ELR (cell line): ENCODE measurements at places on chromosomes 1 and 21.

DNA sequence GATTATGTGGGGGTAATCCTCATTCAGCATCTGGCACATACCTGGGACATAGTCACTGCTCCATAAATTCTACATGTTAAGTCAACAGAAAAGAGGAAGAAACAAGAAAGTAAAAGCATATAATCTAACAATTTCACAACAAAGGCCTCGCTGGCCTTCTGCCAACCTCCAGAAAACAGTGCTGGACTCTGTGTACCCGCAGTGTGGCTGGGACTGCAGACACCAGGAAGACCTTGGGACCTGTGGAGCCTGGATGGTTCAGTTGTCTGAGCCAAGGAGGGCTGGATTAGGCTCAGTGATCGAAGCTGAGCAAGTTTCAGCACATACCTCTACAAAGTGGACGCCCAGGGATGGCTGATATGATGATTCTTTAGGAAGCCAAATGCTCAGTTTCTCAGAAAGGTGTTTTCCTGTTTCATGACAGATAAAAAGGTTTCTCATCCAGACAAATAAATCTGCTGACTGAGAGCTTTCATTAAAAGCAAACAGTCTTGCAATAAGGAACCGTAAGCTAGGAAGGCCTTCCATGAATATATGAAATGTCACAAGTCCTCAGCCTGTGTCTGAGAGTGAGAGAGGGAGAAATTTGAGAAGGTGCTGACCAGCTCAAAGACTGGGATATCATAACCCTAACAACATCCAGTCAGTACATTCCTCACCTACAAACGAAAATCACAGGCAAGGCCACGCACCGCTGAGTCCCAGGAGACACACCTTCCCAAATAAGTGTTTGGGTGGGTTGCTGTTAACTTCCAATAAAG, 48.4 kb downstream of the CAPZB start:
- DNase-seq: peak; percentile 52

DNA sequence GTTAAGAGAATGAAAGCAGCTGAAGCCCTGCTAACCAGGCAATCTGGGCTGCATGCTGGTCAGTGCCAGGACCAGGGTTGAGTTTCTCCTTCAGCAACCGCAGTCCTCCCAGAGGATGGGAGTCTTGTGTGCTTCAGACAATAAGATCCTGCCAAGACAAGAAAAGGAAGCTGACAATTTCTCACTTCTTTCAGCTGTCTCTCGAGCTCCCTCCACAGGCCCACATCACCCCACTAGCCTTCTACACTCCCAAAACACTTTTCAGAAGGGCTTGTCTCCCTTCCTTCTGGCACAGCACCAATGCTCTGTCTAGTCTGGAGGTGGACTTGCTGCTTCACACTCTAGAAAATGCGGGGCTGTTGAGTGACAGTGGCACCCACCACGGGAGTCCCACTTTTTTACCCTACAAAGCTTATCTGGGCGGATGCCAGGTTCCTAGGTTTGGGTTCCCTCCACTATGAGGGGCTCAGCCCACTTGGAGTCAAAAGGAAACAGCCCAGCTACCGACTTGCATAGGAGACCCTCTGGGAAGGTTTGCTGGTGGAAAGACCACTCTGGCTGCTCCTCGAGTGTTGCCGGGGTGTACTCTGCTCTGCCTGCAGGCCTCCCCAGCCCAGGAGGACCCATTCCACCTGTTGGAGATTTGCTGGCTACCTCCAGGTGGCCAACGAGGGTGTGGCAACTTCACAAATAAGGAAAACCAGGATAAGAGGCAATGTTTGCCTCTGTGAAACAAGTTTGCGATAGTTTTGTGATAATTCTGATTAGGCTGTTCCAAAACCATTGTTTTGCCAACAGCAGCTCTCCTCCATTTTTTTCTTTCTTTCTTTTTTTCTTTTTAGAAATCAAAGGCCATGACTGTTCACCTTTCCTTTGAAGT, 68.9 kb downstream of the TENT5C start:
- DNase-seq: peak; percentile 36

DNA sequence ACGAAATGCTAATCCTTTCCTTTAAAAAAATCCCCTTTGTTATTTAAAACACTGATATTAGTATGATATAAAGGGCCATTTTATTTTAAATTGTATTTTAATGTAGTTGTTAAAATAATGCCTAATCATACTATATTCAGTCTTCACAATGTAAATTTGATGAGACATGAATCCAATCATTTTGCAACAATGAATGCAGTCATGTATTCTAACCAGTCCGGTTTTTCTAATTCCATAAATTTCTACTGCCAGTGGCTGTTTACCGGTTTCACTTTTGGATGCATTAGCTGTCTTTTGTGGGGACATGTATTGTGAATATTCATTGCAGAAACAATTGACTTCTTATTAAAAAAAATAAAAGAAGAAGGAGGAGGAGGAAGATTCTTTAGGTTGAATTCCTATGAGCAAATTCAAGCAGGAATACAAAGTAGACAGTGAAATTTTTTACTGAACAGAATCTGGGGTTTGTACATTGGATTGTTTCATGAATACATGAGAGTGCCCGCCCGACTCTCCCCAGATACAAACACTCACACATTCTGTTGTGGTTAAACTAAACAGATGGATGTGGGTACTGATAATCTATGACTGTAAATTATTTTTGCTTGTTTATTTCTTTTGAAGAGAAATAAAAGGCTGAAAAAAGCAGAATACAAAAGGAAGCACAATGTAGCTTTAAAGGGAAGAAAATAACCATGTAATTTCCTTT, 624.8 kb upstream of the PTBP2 start:
- no peak for DNase-seq

GRCh38 chr1:199510314-199510713, 517.2 kb upstream of the NR5A2 start:
- DNase-seq: no peak

- no peak for DNase-seq
These were observed 6.2 kb downstream of the DISP3 start for GRCh38 chr1:11485191-11485590.

- no peak for DNase-seq
These were observed 63.3 kb downstream of the PBX1 start for GRCh38 chr1:164622068-164622845.

DNA sequence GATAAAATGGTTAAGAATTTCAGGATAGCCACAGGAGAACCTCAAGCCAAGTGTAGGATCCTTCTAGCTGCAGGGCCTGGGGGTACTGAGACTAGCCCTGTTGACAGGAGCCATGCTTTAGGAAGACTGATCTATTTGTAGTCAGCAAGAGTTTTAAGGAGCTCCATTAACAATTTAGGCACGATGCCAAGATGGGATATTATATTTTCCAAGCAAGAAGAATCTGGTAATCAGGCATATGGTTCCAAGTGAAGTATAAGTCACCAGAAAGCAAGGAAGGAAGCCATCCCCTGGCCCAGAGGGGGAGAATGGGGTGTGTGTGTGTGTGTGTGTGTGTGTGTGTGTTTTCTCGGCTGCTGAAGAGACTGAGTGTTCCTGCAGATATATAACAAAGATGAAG, 7.0 kb downstream of the IFNAR2 start:
- DNase-seq: no peak

- DNase-seq: peak; percentile 46
These were observed 61.9 kb downstream of the HSPA13 start for GRCh38 chr21:14321042-14321441.

- DNase-seq: no peak
These were observed 27.8 kb upstream of the GPR153 start for GRCh38 chr1:6288665-6289064.

DNA sequence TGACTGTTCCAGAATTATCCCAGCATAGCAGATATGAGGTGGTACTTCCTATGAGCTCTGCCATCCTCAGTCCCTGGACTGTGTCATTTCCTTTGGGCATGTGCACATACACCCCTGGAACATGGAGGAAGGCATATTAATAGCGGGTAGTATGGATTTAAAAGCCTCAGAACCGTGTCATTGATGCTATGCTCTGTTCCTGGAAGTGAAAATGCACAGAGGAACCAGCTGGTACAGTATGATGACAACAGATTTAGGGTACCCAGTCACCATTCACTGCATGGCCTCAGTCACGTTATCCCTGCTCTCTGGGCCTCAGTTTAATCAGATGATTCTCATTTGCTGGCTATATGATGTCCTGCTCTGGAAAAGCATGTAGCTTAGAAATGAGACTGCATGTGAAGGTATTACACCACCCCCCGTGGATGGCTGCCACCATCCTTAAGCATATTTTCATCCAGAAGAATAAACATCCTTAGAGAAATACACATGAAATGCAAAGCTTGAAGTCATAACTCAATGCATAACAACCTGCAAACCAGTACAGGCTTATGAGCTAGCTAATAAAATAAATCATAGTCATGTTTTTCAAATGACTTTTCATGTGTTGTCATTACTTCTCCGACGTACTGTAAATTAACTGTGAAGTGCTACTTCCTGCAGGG, 37.8 kb downstream of the SETD4 start:
- no peak for DNase-seq

- peak; percentile 49 for DNase-seq
These were observed 80.0 kb downstream of the CAMK2N1 start for GRCh38 chr1:20405893-20406604.

DNA sequence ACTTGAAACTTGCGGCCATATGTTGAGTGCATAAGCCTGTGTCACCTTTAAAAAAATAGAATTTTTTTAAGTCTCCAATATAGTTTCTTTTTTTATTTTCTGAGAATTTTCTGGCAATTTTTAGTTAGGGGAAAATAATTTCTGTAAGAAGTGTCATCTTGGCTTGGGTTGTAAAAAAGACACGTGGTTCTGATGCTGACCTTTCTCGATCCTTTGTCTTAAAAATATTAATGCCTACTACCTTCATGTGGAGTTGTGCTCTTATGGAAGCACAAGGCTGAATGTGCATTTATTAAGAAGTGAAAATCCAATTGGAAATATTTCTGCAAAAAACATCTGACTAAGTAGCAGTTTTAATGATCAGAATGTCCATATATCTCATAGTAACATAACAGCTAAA, 3.5 kb downstream of the ELAVL4 start:
- no peak for DNase-seq

GRCh38 chr1:242139442-242139841, 140.5 kb upstream of the MAP1LC3C start:
- DNase-seq: no peak

GRCh38 chr21:21029164-21029563, 31.0 kb downstream of the NCAM2 start:
- DNase-seq: no peak

DNA sequence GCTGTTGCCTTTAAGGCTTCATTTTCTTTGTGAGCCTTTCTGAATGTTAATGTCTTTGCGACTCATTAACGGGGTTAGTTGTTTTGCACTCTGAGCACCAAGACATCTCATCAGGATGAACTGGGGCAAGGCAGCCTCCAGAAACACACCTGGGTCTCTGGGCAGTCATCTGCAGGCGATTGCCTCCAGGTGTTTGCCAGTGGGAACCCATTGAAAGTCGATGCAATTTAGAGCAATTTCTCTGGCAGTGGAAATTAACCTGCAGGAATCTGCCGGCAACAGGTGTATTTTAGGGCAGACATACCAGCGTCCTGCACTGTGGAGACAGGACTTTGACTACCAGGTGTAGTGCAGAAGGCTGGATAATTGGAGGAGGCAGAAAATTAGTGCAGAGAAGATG, 661.0 kb upstream of the PTBP2 start:
- no peak for DNase-seq

DNA sequence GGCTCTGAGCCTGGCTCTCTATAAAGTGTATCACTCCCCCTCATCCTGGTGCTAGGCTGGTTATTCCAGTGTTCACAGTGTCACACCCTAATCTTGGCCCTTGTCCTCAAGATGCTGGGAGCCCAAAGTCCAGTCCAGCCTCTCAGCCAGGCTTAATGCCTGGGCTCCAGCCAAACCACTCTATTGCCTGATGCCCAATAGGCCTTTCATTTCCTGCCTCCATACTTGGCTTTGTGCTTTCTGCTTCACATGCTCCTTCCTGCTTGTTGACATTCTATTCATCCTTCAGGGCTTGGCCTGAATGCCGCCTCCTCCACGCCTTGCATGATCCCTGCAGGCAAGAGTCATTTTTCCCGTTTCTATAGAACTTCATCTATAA, 1.7 kb downstream of the KLHDC8A start:
- DNase-seq: no peak

- DNase-seq: no peak
These were observed 340.1 kb upstream of the ESRRG start for GRCh38 chr1:217063172-217063908.

DNA sequence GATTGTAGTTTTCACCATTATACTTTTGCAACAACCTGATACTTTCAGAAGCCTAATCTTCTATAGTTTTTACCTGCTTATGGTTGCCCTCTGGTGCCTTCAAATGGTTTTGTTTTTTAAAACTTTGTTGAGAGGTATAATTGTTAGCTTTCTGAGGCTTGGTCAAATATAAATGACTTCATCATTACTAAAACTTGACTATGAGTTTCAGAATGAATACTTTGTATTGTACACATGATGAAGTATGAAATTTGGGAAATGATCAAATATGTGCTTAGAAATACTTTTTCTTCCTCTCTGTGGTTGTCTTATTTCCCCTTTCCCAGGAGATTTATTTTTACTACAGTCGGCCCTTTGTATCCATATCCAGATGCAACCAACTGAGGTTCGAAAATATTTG, 151.8 kb upstream of the B3GALT2 start:
- peak; percentile 64 for DNase-seq

DNA sequence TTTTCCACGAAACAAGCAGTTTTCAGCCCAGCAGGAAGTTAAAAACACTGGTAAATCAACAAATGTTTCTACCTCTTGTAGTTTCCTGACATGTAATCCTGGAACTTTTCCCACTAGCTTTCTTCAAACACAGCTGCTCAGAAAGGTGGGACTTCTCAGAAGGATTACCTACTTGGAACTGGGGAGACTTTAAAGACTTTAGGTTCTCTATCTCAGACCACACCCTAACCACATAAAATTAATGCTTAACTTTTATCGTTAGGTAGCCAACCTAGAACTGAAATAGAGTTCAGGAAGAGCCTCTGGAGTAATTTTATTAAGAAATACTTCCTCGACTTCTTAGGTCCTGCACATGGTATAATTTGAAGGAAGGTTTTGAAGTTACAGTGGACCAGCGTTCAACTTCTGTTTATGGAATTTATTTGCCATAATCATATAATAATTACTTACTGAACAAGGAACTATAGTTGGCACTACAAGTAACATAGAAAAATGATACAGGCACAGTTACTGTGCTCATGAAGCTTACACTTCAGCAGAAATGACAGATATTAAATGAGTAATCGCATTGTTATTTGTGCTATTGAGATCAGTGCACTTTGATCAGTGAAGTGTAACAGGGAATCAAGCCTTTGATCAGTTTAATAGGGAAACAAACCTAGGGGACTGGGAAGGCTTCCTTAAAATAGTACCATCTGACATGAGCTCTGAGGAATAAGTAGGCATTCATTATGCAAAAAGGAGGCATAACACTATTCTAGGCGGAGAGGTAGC, at the start of gene BCL2L15:
TSS of gene BCL2L15 (minus strand) at position 180 of the 774 bp plus-strand sequence. CDS start 206 bp downstream, outside the sequence.
- peak; percentile 19 for DNase-seq

GRCh38 chr1:35860696-35861095, 22.3 kb upstream of the AGO1 start:
- DNase-seq: no peak
